ENCODE measurements at places on chromosomes 4 and X. TPM values are rescaled to one million over a fixed set of nuclear protein-coding genes. Genes with fewer than 3 reads are reported as not detected.

ERAS gene
- total RNA-seq, result not detected

NMU gene
- not detected for total RNA-seq

- H3K4me3 ChIP-seq, result no peak overlapping the region
- DNase-seq, result no peak
- no peak overlapping the region for H3K27ac ChIP-seq
- no peaks in the 10 kb centered on the region for H3K4me1 ChIP-seq
Observed at GRCh38 chr4:78155616-78156105, 98.5 kb downstream of the FRAS1 start.

GRCh38 chrX:132207996-132208395 is 11.3 kb downstream of the RAP2C start:
- H3K4me3 ChIP-seq, result no peak overlapping the region
- no peaks in the 10 kb centered on the region for H3K4me1 ChIP-seq
- no peaks in the 10 kb centered on the region for H3K36me3 ChIP-seq

SUPT20HL2 gene
- not detected for total RNA-seq

GRCh38 chr4:186882293-186882692 is 158.6 kb upstream of the FAT1 start:
- no peaks in the 10 kb centered on the region for H3K27me3 ChIP-seq
- DNase-seq, result no peak
- no peaks in the 10 kb centered on the region for H3K4me1 ChIP-seq
- no peak overlapping the region for H3K4me3 ChIP-seq

DNA sequence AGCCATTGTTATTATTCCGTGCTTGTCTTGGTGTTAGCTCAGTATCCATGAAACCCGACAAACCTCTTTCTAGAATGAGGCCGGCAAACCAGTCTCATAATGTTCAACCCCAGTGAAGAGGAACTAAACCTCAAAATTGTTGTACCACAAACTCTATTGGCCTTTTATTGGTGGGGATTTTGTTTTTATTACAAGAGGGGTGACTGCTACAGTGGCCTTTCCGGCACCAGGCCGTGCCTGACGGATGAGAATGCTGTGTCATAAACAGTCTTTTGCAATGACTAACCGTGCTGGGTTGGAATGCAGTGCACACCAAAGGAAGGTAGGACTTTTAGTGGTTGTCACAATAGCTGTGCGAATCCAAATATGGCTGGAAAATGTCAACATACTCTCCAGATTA is 60.8 kb downstream of the SHROOM2 start:
- no peak overlapping the region for H3K4me3 ChIP-seq
- H3K27ac ChIP-seq, result no peak overlapping the region
- no peak for DNase-seq
- H3K27me3 ChIP-seq, result no peaks in the 10 kb centered on the region
- no peaks in the 10 kb centered on the region for H3K4me1 ChIP-seq

MSX1 gene
- 14.5 TPM for total RNA-seq

DNA sequence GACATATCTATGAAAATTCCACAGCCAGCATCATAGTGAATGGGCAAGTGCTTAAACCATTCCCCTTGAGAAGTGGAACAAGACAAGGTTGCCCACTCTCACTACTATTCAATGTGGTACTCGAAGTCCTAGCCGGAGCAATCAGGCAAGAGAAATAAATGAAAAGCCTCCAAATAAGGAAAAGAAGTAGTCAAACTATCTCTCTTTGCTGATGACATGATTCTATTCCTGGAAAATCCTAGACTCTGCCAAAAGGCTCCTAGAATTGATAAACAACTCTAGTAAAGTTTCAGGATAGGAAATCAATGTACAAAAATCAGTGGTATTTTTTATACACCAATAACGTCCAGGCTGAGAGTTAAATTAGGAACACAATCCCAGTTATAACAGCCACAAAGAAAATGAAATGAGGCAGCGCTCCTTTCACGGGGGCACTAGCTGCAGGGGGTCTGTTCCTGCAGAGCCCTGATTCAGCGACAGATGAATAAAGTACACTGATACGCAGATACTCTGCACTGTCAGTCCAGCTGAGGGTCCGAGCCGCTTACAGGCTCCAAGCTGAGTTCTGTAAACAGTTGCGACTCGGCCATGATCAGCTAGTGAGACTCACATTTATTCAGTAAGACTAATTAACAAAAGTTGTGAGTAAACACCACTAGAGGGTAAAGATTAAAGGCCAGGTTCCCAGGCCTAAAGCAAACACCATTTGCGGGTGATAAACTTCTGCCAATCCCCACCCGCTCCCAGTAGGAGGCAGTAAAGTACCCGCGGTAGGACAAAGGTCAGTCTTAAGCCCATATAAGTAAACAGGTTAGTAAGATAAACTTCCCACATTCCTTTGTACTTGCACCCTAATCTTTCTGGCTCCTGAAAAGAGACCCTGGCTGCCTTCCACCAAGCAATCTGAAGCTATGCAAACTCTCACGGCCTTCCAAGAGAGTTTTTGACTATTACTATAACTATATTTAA is 290.6 kb upstream of the GRID2 start:
- H3K4me3 ChIP-seq, result no peak overlapping the region
- DNase-seq, result no peak
- no peaks in the 10 kb centered on the region for H3K27me3 ChIP-seq
- no peaks in the 10 kb centered on the region for H3K36me3 ChIP-seq
- H3K27ac ChIP-seq, result no peak overlapping the region

DNA sequence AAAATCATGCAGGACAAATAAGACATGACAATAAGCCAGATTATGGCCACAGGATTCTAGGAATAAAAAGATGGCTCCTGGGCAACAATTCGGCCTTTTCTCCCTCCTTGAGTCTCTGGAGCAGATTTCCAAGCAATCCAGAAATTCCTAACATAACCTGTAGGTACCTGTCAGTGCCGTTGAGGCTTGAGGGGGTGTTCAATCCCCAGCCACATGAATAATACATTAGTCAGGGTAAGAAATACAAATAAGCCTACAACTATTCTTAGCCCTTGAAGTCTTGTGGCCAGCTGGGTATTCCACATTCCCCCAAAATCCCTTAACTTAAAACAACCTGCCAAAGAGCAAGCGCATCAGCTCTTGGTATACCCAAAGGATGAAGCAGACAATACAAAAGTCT is 9.7 kb downstream of the CXorf38 start:
- no peak for DNase-seq
- no peaks in the 10 kb centered on the region for H3K27me3 ChIP-seq
- H3K36me3 ChIP-seq, result peaks cover 5% of the 10 kb centered on the region

DNA sequence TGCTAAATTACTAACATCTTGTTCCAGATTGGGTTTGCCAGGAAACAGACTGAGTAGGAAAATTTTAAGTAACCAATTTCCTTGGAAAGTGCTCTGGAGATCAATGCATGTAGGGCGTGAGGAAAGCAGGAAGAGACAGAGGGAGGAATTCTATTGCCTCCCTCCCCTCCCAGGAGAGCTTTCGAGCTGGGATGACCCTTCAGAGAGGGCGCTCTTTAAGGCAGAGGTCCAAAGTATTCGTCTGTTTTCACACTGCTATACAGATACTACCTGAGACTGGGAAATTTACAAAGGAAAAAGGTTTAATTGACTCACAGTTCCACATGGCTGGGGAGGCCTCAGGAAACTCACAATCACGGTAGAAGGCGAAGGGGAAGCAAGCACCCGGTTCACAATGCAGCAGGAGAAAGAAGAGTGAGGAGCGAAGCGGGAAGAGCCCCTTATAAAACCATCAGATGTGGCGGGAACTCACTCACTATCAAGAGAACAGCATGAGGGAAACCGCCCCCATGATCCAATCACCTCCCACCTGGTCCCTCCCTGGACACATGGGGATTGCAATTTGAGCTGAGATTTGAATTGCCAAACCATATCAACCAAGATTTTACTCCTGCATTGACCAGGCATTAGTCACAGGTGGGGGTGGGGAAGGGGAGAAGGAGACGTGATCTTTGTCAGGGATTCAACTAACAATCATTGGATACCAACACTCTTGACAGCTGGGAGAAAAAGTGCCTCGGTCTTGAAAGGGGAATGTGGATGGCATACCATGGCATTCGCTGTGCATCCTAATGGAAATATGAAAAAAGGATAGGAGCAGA is 63.8 kb downstream of the SLITRK2 start:
- H3K27me3 ChIP-seq, result no peaks in the 10 kb centered on the region
- H3K27ac ChIP-seq, result no peak overlapping the region
- no peak for DNase-seq
- H3K36me3 ChIP-seq, result no peaks in the 10 kb centered on the region
- H3K4me1 ChIP-seq, result no peaks in the 10 kb centered on the region
- no peak overlapping the region for H3K4me3 ChIP-seq

DNA sequence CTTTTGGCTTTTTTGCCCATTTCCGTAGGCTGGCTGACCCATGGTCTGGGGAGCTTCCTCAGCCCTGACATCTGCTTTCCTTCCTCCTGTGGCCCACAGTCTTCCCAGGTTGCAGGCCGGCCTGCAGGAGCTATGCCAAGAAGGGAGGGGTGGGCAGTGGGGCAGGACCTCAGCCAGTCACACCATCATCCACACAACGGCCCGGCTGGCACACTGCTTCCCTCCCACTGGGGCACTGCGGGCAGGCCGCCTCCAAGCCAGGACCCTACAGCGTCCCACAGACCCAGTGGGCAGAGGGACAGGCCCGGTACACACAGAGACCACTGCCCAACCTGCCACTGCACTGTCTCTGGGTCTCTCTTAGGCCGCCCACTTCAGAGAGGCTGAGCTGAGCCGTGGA is 38.0 kb downstream of the CTBP1 start:
- H3K36me3 ChIP-seq, result no peaks in the 10 kb centered on the region
- H3K27ac ChIP-seq, result no peak overlapping the region

WDR19 gene
- 63.4 TPM for total RNA-seq

TMEM128 gene
- 14.8 TPM for total RNA-seq

DNA sequence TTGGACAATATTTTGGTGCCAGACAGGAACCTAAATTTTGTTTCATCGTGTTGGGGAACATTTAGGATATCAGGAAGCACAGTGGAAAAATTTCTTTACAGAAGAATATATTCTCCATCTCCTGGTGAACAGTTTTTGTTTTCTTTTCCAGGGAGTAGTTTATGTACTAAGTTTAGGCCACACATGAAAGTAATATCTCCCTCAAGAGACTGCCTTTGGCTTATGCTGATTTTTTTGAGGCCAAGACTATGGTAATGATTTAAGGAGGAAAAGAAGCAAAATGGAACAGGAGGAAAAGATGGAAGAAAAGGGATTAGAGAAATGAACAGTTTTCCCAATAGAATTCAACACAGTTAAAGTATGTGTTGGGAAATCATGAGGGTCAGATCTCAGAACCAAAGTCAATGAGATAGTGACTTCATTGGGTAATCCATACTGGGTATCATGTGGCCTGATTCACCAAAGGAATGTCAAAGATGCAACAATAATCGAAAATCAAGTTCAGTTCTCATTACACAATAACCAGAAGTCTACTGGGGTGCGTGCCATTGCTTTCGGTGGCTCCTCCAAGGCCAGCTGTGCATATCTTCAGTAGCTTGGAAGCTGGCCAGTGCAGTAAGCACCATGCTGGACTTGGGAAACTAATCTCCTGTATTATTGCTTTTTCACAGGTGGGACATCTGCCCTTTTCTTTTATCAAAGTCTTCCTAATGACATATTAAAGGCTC is 234.8 kb downstream of the COL25A1 start:
- H3K27me3 ChIP-seq, result no peaks in the 10 kb centered on the region
- no peaks in the 10 kb centered on the region for H3K4me1 ChIP-seq
- no peak overlapping the region for H3K27ac ChIP-seq
- DNase-seq, result no peak
- no peaks in the 10 kb centered on the region for H3K36me3 ChIP-seq
- no peak overlapping the region for H3K4me3 ChIP-seq

DNA sequence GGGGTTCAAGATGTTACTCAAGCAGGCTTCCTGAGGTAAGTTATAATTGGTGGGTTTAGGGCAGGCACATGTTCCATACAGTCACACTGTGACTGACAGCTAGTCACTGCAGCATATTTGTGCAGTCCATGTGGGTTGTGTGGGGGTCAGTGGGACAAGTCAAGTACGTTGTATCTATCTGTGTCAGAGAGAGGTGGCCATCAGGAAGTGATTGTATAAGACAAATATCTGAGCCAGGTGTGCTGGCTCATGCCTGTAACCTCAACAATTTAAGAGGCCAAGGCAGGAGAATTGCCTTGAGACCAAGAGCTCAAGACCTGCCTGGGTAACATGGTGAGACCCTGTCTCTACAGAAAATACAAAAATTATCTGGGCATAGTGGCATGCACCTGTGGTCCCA is 509.3 kb downstream of the CENPC start:
- DNase-seq, result no peak
- no peaks in the 10 kb centered on the region for H3K4me1 ChIP-seq
- H3K36me3 ChIP-seq, result no peaks in the 10 kb centered on the region
- no peak overlapping the region for H3K4me3 ChIP-seq

GRCh38 chrX:136210243-136210642 is 41.0 kb downstream of the MAP7D3 start:
- no peaks in the 10 kb centered on the region for H3K27me3 ChIP-seq
- no peak overlapping the region for H3K4me3 ChIP-seq
- peaks cover 16% of the 10 kb centered on the region for H3K36me3 ChIP-seq
- no peaks in the 10 kb centered on the region for H3K4me1 ChIP-seq
- no peak overlapping the region for H3K27ac ChIP-seq

- H3K36me3 ChIP-seq, result no peaks in the 10 kb centered on the region
- H3K27ac ChIP-seq, result no peak overlapping the region
- DNase-seq, result no peak
- H3K4me1 ChIP-seq, result no peaks in the 10 kb centered on the region
- H3K4me3 ChIP-seq, result no peak overlapping the region
Observed at GRCh38 chr4:72857216-72857615, 212.3 kb downstream of the COX18 start.

GRCh38 chr4:158769175-158769921 is 522 bp downstream of the FNIP2 start:
- DNase-seq, result peak; percentile 83
- H3K4me1 ChIP-seq, result peaks cover 2% of the 10 kb centered on the region
- no peaks in the 10 kb centered on the region for H3K36me3 ChIP-seq
- peak overlapping the region; percentile 91 for H3K27ac ChIP-seq

HPGDS gene
- total RNA-seq, result 3.2 TPM

DNA sequence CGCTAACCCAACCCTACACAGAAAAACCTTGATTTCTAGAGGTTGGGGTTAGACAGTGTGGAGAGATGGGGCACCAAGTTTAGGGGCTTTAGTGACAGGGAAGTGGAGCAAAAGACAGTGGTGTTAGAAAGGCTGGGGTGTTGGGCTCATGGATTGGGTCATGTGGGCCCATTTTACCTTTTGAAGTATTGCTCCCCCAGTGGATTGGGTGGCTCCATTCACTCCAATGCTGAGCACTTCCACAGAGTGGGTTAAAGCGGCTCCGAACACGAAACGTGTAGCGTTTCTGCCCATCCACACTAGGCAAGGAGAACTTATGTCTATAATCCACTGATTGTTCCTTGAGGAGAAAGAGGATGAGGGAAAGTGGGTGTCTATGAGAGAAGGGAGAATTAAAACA is 2.3 kb downstream of the IL2RG start:
- H3K27ac ChIP-seq, result no peak overlapping the region
- no peaks in the 10 kb centered on the region for H3K36me3 ChIP-seq
- H3K27me3 ChIP-seq, result no peaks in the 10 kb centered on the region
- no peak overlapping the region for H3K4me3 ChIP-seq
- DNase-seq, result peak; percentile 0

DNA sequence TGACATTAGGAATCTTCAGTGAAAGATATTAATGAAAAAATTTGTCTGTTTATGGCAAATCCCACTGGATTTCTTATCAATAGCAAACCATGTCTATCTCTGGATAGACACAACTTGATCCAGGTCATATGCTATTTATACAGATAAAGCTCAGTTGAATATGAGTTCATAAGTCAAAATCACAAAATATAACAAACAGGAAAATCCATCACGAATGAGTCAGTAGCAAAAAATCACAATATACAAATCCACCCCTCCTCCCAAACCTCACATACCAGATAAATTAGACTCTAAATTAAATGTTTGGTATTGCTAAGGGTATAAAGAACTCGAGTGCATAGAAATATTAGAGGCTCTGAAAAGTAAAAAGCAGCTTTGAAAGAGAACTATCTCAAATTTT is 420.5 kb downstream of the TLL1 start:
- H3K36me3 ChIP-seq, result no peaks in the 10 kb centered on the region
- no peaks in the 10 kb centered on the region for H3K27me3 ChIP-seq
- no peaks in the 10 kb centered on the region for H3K4me1 ChIP-seq
- no peak for DNase-seq
- H3K4me3 ChIP-seq, result no peak overlapping the region
